Stimulated activated CD4-positive, alpha-beta T cell treated with anti-CD3 and anti-CD28 coated beads, Interleukin-1b, Interleukin-23, amount 100 ng/mL, for 1 hour (primary cell): ENCODE measurements at places on chromosomes 4 and X.

- DNase-seq = peak; percentile 39
These were observed 21.7 kb upstream of the CD38 start for GRCh38 chr4:15756361-15756861.

DNA sequence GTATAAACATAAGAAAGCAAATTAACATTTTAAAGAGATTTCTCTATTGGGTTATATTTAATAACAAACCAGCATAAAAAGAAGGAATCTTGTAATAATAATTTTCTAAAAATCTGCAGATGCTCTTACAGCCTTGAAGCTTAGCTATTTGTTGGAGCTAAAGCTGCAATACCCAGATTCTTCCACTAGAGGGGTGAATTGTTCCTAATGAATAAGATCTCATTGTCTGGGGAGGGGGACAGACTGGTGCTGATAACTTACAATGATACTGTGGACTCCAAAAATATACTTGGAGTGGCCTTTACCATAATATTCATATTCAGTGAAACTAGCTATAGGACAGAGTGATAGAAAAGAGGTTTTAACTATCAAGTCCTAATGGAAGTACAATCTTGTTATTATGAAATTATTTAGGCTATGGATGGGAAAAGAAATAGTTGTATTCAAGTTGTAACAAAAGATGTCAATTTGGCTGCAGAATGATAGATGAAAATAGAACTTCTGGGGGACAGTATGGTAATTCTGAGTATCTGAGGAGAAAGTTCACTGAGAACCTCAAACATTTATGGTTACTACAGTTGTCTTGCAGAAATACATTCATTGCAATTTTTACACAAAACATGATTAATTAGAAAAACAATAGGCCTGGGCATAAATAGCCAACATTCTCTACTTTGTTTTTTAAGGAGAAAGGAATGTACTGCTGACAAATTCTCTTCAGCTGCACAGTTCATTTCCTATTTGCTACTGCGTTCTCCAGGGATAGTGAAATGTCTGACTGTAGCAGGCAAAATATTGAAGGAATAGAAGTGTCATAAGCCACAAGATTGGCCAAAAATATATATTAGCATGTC lies 443.3 kb downstream of the GBA3 start:
- DNase-seq = no peak

GRCh38 chrX:9604111-9604907 lies 139.5 kb downstream of the TBL1X start:
- no peak for DNase-seq

GRCh38 chr4:141614878-141615586 lies 21.4 kb upstream of the IL15 start:
- DNase-seq = no peak

DNA sequence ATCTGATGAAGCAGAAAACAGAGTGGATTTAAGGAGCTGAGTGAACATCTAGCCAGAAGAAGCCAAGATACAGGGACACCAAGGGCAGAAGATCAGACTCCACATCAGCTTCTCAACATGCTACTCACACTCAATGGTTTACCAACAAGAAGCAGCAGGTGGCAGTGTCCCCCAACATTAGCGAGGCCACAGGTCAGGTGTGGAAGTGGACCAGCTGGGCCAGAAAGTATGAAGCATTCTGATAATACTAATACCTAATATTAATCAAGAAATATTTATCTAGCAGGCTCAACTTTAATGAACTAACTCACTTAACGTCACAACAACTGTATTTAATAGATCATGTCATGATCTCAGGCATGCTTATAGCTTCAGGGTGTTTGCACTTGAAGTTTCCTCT lies 73.4 kb upstream of the TTC29 start:
- DNase-seq = no peak

DNA sequence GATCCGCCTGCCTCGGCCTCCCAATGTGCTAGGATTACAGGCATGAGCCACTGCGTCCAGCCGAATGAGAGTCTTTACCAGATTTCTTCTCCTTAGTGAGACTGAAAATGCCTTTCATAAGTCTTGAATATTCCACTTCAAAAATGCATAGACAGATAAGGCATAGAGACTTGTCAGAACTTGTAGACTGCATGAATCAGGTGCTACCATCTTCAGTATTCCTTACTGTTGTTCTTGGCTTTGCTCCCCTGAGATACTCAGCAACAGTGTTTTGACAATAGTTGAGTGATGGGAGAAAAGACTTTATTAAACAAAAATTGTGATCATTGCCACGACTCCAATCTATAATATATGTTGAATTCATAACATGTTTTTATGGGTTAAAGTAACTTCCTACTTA lies 11.0 kb downstream of the TKTL2 start:
- no peak for DNase-seq

DNA sequence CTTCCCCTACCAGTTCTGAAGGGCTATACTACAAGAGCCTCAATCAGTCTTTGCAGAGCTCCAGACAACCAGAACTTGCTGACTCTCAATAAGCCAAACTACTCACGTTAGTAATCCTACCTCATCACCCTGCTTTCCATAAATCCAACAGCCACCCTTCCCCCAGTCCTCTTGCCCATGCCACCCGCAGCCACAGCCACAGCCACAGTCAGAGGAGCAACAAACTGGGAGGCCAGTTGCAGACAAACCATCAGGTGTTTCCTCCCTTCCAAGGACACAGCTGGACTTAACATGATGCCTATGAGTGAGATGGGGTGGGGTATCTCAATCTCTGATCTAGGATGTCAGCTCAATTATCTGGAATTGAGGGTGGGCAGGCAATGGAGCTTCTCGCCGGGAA lies 1.0 kb downstream of the GABRA3 start:
- DNase-seq = no peak

DNA sequence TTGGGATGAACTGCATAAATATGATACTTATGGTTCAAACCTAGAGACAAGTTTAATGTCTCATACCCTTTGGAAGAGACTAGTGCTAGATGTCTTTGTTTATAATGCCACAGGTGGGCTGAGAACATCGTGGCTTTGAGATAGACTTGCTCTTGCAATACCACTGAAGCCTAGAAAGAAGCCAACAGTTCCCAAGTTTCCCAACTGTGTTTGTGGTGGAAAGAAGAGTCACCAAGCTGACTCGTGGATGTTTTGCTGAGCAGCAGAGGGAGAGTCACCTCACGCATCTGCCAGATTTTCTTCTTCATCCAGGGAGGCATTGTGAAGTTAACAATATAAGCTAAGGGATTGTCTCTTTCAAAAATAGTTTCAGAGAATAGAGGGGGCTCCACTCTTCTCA lies 1076.2 kb downstream of the C4orf33 start:
- DNase-seq = no peak

DNA sequence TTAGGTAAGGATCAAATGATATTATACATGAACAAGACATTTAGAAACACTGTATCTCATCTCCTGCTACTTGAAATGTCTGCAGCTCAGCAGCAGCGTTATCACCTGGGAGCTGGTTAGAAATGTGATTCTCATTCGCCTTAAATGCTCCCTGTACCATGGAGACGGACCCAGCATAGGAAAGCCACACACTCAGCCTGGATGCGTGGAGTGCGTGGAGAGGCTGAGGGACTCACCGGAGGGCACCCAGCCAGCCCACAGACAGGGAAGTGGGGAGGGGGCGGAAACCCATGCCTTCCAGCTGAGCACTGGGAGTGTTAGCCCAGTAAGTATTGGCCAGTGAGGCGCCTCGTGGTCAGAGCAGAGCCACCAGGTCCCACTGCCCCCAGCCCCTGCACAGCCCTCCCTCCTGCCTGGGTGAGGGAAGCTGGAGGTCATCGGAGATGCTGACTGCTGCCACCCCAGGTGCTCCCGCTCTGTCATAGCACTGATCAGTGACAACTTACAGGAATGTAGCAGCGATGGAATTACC lies 15.2 kb downstream of the SUPT20HL1 start:
- DNase-seq = no peak

GRCh38 chr4:89285745-89286144 lies 21.9 kb downstream of the GPRIN3 start:
- DNase-seq = no peak

DNA sequence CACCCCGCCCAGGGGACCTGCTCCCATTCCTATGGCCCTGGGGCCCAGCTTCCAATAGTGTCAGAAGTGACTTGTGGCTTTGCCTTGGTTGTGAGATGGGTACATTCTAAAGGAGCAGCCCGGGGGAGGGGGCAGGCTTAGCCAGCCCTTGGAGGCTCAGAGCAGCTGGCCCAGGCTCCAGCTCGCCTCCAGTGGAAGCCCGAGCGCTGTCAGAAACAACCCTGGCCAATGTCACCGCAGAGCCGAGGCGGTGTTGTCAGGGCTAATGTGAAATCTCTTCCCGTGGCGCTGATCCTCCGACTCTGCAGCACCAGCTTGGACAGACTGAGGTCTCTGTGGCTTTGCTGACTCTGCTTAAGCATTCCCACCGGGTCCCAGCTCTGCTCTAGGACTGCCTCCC lies 29.2 kb upstream of the ZNF81 start:
- no peak for DNase-seq

- no peak for DNase-seq
These were observed 7.9 kb downstream of the ASMTL start for GRCh38 chrX:1444561-1445500.

DNA sequence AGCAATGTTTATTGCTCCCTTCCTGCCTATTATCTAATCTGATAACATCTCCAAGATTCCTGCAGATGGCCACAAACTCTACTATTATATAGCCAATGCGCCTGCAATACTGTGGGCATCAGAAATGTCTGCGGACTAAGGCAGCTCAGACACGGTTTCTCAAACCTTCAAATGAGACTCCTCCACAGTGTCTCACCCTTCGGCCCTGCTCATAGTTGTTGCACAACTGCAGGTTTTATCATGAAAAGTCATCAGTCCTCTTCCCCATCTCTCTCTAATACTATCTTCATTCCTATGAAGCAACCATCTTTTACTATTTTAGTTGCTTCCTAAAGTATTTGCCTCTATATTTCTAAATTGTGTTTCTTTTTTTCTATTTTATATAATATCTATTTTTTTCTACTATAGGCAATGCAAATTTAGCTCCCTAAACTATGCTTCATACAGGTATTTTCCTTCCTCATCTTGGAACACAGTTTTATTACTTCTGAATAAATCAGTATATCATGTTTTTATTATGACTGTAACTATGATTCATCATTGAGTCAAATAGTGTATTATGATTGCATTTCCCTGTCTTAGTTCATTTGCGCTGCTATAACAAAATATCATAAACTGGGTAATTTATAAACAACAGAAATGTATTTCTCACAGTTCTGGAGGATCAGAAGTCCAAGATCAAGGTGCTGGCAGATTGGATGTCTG lies 129.7 kb upstream of the EDNRA start:
- DNase-seq = no peak
